ENCODE measurements at places on chromosomes 6 and 20. TPM values are rescaled to one million over a fixed set of nuclear protein-coding genes. Genes with fewer than 3 reads are reported as not detected.
A peak's percentile ranks its signal among the peaks of the same experiment; 100 is the strongest.

- DNase-seq: peak; percentile 23
- no peaks in the 10 kb centered on the region for H3K27me3 ChIP-seq
- no peaks in the 10 kb centered on the region for H3K4me1 ChIP-seq
- H3K36me3 ChIP-seq: no peaks in the 10 kb centered on the region
These were observed 26.7 kb upstream of the TFAP2B start for GRCh38 chr6:50791900-50792508.

DNA sequence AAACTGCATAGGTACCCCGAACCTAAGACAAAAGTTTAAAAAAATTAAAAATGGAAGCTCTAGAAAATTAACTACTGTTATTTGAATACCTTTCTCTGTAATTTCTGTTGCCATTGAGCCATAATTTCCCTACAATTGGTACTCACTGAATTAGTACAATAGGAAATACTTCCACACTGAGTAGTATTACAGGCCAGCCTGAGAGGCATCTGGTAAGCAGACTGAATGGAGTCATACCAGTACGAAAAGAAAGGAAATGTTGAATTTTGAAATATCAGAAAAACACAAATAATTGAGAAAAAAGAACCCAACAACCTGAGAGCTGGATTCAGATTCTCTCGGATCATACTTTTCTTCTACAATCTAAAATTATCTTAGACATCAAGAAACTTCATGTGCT, 791.3 kb downstream of the TENT5A start:
- H3K4me3 ChIP-seq: no peak overlapping the region
- H3K27ac ChIP-seq: no peak overlapping the region
- DNase-seq: no peak
- no peaks in the 10 kb centered on the region for H3K4me1 ChIP-seq

NINL gene
- 2.1 TPM for total RNA-seq

- peaks cover 35% of the 10 kb centered on the region for H3K27me3 ChIP-seq
- H3K4me3 ChIP-seq: no peak overlapping the region
- no peak for DNase-seq
- H3K36me3 ChIP-seq: no peaks in the 10 kb centered on the region
- no peak overlapping the region for H3K27ac ChIP-seq
These were observed 12.9 kb downstream of the SPINT3 start for GRCh38 chr20:45502561-45502960.

KCNQ2 gene
- total RNA-seq: not detected

HLA-G gene
- 4.6 TPM for total RNA-seq
